ENCODE measurements at places on chromosomes 5 and 9.

- DNase-seq = no peak
Measured at GRCh38 chr5:40033009-40033408, 608.2 kb upstream of the DAB2 start.

GRCh38 chr5:16615741-16616535 lies 859 bp downstream of the RETREG1 start:
- DNase-seq = no peak

DNA sequence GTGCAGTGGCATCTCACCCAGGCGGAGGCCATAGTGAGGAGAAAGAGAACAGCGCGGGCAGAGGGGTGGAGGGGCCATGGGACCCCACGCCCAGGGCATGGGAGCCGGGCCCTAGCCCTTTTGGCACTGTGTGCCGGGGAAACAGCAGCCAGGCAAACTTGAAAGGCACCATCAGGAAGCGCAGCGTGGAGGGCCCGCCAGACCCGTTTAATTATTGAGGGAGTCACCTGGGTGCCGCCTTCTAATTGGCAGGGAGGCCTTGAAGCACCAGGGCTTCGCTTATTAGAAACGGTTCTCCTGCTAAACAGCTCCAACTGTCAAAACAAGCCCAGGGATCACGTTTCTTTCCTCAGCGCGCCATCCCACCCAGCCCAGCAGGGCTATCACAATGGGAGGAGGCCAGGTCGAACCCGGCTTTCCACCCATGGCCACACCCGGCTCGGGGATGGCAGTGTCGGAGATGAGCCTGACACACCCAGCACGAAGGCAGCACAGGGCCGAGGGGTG lies 104.6 kb upstream of the SARDH start:
- DNase-seq = no peak

DNA sequence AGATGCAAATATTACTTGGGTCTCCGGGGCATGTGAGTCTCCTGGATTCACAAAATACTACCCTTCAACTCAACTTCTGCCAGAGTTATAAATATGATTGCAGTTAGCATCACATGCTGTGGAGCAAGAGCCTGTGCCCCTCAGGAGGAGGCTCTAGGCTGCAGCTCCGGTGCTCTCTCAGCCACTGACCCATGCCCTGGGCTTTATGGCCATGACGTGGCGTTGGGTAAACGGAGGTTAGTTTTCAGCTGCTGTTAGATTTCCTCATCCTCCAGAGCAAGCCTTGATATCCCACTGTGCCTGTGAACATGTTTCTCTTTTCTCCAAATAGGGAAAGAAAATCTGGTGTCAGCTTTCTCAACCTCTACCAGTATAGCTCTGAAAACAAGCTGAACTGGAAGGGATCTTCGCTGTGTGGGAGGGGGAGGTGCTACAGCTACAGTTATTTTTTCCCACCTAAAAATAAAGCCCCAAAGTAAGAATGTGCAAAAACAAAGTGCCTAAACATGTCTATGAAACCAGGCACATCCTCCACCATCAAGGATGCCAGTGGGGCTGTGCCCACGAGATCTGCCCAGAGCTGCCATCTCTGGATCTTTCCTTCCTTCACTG lies 124.4 kb upstream of the GPR151 start:
- no peak for DNase-seq

DNA sequence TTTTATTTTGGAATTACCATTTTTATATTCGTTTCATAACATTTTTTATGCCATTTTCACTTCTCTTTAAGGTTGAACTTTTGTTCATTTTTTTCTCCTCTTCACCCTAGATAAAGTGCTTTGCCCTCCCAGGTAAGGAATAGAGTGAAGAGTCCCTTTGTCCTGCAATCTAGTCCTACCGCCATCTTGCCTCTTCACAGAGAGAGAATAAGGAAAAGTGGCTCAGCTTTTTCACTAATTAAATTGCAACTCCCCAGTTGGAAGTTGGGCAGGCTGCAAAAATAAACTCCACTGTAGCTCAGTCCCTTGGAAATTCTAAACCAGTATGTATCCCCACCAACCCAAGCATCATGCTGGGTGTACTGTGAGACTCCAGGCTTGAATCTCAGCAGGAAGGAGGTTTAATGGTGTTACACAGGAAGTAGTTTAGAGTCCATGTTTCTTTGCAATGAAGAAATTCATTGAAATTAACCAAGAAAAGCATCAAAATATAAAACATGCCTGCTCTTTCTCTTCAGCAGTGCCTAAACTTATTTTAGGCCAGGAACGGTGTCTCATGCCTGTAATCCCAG lies 60.3 kb upstream of the PCSK1 start:
- DNase-seq = no peak

- DNase-seq = no peak
Measured at GRCh38 chr9:125650271-125650737, 56.7 kb downstream of the MAPKAP1 start.

DNA sequence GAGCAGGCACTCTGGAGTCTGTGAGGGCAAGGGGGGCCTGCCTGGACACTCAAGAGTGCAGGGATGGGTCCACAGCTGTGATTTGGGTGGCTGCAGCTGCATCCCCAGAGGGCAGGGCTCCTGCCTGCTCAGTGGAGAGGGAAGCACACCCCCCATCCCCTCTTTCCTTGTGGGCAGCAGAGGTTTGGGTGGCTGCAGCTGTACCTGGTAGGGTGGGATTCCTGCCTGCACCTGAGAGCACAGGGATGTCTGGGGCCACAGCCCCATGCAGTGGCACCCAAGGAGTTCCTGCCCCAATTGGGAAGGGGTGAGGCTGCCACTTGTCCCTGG lies 605.4 kb upstream of the FAM174A start:
- no peak for DNase-seq

GRCh38 chr5:180353048-180353979 lies at the start of gene GFPT2:
Gene GFPT2, minus strand, starts transcription at chr5:180353336. Its CDS starts 119 bp downstream, at chr5:180353217.
- peak; percentile 67 for DNase-seq

DNA sequence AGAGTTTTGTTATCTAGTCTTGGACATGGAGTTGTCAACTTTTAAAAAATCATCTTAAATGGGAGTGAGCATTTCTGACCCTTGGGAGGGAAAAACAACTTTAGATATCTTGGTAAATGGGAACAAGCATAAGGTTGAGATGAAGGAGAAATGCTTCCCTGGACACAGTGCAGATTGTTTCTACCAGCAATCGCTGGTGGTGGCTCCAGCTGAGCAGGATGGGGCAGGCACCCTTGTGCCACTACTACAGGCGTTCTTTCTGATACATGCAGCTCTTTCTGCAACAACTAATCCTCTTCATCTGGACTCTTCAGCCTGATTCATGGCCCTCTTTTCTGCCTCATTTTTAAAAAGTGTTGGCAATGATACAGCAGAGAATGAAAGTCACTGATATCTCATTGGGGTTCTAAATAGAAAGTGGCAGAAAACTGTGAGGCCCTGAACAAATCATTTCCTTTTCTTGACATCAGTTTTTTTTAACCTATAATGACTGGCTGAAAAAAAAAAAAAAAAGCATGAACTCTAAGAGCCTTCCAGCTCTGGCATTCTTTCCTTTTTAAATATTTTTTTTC lies 409.4 kb upstream of the PTGER4 start:
- no peak for DNase-seq

GRCh38 chr9:134088063-134088725 lies 20.4 kb upstream of the BRD3 start:
- no peak for DNase-seq

GRCh38 chr5:138149530-138149929 lies 10.3 kb upstream of the NME5 start:
- no peak for DNase-seq

DNA sequence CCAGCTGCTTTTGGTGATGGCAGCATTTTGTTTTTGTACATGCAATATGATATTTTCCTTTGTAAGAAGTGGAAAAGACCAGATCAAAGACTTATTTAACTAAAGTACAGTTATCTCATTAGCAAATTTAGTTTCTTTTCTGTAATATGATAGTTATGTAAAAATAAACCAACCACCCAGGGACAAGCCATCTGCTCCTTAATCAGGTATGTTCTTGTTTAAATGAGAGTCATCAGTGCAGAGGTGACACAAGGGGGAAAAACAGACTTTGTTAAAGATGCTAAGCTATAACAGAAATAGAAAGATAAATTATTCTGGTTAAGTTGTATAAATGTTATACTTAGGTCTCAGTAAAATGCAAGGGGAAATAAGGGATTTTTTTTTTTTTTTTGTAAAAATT lies 805.7 kb upstream of the SEMA6A start:
- DNase-seq = no peak

- DNase-seq = no peak
Measured at GRCh38 chr9:73565833-73566465, 414.3 kb downstream of the ANXA1 start.

GRCh38 chr9:1531424-1531823 lies 481.3 kb downstream of the DMRT2 start:
- DNase-seq = no peak

- DNase-seq = no peak
Measured at GRCh38 chr9:75087289-75087823, 599 bp downstream of the NMRK1 start.

GRCh38 chr5:124027441-124027840 lies 515.5 kb downstream of the CSNK1G3 start:
- DNase-seq = no peak

DNA sequence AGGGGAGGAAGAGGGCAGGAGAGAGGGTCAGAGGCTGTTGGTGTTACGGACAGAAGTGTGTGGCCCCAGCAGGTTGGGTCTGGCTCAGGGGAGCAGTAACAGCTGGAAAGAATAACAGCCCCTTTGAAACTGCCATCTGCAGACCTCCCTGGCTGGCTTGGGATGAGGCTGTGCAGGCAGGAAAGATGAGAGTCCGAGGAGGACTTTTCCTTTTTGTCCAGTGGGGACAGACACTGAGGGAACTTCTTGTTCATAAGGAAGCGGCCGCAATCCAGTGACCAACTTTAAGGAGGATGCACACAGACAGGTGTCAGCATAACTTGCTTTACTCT lies 14.8 kb upstream of the PLEKHG4B start:
- no peak for DNase-seq

DNA sequence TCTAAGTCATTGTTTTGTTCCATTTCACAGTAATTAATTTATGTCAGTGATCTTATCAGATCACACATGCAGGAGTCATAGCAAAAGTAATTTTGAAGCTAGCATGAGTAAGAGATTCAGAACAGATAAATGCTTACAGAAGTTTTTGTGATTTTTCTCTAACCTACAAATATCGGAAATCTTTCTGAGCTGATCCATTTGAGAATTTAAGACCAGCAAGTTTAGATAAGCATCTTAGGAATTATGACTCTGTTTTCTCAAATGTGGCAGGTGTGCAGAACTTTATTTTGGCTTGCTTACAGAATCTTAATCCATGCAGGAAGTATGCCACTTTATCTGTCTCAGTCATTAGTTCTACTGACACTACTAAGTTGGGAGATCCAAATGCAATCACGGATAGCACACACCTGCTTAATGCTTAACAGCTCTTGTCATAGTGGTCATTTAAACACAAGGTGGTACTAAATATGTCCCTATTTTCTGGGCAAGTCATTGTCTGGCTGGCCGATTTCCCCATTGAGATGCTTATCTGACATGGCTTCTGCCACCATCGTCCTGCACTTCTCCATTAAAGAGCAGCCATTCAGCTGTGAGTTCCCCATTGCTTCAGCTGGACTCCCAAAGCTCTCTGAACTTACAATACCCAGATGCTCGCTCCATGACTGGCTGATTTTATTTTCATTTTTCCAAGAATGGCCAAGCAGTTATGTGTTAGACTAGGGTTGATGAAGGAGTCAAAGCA lies 305.4 kb upstream of the NUDT12 start:
- DNase-seq = no peak

DNA sequence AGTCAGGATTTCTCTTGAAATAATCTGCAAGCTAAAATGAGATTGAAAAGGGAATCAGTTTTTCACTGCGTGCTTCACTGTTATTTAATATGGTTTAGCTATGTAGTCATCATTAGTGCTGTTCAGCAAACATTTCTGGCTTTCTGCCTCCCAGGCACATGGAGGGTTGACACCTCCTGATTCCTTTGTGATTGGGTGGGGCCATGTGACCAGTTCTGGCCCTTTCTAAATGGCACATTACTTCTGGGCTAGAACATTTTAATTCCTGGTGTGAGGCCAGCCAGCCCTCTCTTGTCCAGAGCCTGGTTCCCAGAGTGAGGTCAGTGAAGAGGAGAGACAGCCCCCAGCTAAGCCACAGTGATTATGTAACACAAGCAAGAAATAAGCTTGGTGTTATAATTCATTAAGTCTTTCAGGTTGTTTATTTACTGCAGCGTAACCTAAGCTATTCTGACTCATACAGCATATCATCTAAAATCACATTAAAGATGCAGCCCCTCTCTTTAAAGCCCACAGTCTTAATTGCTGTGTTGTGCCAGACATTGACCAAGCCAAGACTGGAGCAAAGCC lies 17.4 kb upstream of the ARSI start:
- no peak for DNase-seq

- no peak for DNase-seq
Measured at GRCh38 chr5:75168026-75168735, 68.5 kb downstream of the ANKRD31 start.

GRCh38 chr9:121301881-121302286 lies 33.9 kb downstream of the GSN start:
- DNase-seq = no peak

DNA sequence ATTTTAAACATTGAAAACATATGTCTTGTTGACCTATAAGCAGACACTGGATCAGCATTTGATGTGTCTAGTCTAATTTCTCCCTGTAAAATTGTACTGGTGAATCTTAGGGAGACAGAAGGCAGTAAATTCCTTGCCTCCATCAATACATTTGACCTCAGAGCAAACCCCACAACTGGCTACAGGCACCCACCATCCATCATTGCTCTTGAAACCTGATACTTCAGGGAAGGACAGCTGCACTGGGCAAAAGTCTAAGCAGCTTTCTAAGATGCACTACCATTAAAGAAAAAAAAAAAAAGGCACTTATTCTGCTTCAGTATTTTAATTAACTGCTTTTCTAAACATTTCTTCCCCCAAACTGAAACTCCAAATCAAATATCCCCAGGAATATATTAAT lies 1051.3 kb upstream of the DMAC1 start:
- DNase-seq = no peak

DNA sequence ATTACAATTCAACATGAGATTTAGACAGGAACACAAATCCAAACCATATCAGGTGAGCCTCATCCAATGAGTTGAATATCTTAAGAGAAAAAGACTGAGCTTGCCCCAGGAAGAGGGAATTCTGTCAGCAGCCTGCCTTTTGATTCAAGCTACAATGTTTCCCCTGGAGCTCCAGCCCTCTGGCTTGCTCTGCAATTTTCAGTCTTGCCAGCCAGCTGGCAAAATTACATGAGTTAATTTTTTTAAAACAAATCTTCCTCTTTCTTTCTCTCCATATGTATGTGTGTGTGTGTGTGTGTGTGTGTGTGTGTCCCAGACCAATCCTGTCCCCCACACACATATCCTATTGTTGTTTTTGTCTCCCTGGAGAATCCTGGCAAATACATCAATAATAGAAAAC lies 313.2 kb downstream of the CDH10 start:
- DNase-seq = no peak

GRCh38 chr9:20811872-20812271 lies 127.8 kb downstream of the FOCAD start:
- no peak for DNase-seq

DNA sequence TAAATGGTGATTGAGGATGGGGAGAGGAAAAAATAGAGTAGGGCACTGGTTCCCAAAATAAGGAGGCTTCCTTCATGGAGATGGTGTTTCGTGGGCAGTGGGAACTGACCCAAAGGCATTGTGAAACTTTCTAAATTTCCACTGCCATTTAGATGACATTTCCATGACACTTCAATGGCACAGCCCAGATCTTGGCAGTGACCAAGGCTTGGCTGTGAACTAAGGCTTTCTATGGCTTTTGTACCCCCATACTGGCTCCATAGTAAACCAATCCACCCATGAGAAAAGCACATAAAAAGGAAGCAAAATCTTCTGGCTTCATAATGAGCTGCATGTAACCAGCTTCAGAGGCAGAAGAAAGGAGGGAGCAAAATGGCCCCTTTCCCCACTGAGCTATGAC lies 321.0 kb upstream of the TLE4 start:
- no peak for DNase-seq
